KBM-7 (cell line): ENCODE measurements at places on chromosomes 11 and 22.

GRCh38 chr11:70511345-70511744 is 113.0 kb downstream of the CTTN start:
- no peak for DNase-seq

GRCh38 chr11:78472382-78472781 is 54.8 kb upstream of the GAB2 start:
- DNase-seq: no peak

DNA sequence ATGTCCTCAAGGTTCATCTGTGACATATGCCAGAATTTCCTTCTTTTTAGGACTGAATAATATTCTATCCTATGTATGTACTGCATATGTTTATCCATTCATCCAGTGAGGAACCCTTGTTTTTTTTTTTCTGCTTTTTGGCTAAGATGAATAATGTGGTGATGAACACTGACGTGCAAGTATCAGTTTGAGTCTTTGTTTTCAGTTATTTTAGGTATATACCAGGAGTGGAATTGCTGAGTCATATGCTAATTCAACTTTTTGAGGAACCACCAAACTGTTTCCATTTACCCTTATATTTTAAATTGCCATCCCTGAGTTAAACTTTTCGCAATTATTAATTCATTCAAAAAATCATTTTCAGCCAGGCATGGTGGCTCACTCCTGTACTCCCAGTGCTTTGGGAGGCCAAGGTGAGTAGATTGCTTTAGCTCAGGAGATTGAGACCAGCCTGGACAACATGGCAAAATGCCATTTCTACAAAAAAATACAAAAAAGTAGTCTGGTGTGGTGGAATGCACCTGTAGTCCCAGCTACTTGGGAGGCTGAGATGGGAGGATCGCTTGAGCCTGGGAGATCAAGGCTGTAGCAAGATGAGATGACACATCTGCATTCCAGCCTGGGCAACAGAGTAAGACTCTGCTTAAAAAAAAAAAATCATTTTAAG is 64.2 kb downstream of the MICAL2 start:
- DNase-seq: peak; percentile 76

- no peak for DNase-seq
Measured at GRCh38 chr11:37533830-37534229, 935.8 kb upstream of the RAG2 start.

GRCh38 chr11:8002676-8003075 is 15.5 kb downstream of the EIF3F start:
- DNase-seq: no peak

GRCh38 chr11:94975599-94975998 is 2.1 kb downstream of the KDM4D start:
- DNase-seq: no peak

DNA sequence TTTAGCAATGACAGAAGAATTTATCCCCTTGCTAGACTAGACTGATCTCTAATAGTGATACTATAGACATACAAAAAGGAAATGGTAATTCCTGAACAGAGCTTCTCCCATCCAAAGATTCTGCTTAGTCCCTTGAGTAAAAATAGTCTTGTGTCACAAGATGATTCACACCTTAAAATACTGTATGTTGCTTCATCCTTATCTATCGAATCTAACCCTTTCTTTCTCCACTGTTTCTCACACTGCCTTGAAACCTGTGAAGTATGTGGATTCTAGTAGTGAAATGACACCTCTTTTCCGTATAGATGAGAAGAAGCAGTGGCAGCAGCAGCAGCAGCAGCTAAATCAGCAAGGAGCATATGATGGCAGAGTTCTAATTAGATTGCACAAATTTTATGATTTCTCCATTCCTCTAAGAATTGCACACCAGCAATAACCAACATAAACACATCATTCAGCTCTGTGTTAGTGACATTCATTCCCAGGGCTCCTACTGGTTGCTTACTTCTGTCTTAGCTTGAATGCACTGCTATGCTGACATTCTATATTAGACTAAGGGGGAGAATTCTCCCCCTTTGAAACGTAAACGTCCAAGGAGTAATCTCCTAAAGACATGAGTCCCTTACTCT is 14.6 kb downstream of the KCNA4 start:
- DNase-seq: no peak

DNA sequence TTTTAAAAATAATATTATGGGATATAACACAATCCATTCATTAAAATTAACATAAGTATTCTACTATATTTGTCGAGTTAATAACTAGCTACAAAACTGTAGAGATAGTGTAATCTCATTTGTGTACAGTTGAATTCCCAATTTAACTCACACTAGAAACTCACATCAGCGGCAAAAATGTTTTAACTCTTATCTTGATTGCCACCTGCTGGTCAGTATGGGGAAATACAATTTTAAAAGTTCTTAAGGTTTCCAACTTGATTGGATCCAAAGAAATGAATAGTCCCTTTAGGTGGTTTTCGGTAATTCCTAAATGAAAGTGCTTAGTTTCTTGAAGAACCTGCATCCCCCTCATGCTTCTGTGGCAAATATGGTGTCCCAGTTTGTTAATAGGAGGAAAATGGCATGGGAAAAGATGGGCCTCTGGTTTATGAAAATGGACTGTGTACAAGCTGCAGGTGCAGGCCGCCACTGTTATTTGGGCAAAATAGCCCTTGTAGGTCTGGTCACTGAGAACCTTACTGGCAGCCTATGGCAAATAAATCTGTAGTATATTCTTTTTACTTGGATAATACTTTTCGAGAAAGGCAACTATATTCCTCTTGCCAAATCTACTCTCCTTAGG is 33.7 kb upstream of the SLC17A6 start:
- DNase-seq: peak; percentile 32

DNA sequence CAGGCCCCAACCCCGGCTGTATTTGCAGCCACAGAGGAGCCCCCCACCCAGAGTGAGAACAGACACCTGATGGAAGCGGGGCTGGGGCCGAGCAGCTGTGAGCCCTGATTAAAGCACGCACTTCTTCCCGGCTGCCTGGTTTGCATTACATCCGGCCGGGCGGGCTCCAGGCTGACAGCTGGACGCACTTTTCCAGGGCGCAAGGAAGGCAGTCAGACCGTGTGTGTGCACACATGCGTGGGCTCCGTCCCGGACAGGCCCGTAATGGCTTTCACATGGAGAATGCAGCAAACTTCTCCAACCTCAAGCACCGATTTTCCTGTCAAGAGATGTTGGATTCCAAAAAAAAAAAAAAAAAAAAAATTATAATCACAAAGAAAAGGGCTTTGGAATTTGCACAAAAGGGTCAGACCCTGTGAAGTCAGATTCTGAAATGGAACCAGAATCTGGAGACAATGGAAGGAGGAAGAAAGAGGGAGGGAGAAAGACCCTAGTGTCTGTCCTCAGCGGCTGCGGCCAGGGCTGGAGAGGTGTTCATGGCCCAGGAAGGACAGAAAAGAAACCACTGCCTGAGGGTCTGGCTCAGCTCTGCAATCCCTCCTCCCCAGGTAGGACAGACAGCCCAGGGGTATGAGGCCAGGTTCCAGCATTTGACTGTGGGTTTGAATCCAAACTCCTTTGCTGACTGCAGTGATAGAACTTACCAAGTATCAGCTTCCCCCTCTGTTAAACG is 365.5 kb downstream of the MN1 start:
- DNase-seq: no peak

- DNase-seq: no peak
Measured at GRCh38 chr11:12417691-12418611, 40.6 kb downstream of the PARVA start.

- peak; percentile 39 for DNase-seq
Measured at GRCh38 chr11:73359930-73360742, 16.1 kb upstream of the RELT start.

DNA sequence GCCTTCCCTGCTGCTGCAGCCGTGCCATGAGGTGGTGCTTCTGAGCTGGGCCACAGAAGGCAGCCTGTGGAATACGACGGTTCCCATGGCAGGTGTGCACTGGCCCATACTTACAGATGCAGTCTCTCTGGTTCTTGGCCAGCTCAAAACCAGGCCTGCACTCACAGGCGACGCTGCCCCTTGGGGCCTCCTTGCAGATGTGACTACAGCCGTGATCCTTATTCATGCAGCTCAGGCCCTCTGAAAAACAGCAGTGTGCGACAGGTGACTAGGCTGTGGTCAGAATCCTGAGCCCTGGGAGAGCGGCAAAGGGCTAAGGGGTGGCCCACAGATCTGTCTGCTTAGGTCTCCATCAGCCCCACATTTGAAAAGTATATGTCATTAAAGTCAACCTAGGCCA is 22.1 kb downstream of the SCUBE2 start:
- no peak for DNase-seq

- no peak for DNase-seq
Measured at GRCh38 chr11:120057595-120058581, 80.0 kb downstream of the TRIM29 start.
